ENCODE measurements at places on chromosomes 5 and 9. TPM values are rescaled to one million over a fixed set of nuclear protein-coding genes. Genes with fewer than 3 reads are reported as not detected.

DNA sequence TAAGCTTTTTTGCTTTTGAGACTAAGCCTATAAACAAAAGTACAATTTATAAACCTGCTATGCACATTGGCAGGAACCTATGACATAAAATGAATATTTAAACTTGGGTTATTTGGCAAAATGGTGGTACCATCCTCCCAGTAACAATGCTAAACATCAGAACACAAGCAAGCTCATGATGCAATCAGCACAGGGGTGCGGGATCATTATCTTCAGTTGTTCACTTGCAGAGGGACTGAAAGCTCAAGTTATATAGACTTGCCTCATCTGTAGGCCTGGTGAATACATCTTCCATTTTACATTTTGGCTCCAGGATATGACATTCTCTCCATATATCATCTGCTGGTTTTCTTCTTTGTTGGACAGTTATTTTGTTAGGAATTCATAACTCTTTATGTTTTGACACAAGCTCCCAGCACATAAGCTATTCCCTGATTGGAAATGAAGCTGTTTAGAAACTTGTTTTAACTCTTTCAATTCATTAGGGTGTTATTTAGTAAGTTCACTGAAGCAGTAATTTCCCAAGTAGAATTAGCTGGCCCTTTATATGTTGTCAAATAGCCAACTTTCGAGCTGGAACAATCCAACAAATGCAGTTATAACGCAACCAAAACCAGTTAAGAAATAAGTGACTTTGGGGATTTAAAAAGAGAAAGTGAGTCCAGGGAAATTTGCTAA is 124.7 kb upstream of the LIFR start:
- no peak for DNase-seq

- DNase-seq = no peak
Observed at GRCh38 chr5:181088289-181088688, 42.7 kb downstream of the OR2V1 start.

Gene IFNA2
- total RNA-seq = not detected

Gene IL31RA
- 1.6 TPM for total RNA-seq

Gene PRDM9
- not detected for total RNA-seq
